ENCODE measurements at places on chromosomes 5 and 9.

GRCh38 chr9:128009639-128010038 lies 28.9 kb upstream of the EEIG1 start:
- DNase-seq = no peak

DNA sequence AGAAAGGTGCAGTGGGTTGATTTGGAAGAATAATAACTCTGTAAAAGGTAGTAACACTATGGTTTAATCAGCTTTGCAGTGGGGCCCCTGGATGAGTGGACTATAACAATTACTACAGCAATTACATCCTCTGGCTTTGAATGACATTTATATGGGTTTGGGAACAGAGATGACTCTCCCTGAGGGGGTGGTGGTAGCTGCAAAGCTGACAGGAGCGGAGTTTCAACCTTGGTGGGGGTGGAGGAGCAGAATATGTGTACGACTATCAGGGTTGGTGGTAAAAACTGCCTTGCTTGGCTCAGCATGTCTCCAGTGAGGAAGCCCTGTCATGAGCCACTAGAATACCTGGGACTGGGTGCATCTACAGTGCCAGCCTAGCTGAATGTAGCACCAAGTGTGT lies 28.3 kb upstream of the NR3C1 start:
- DNase-seq = peak; percentile 42

DNA sequence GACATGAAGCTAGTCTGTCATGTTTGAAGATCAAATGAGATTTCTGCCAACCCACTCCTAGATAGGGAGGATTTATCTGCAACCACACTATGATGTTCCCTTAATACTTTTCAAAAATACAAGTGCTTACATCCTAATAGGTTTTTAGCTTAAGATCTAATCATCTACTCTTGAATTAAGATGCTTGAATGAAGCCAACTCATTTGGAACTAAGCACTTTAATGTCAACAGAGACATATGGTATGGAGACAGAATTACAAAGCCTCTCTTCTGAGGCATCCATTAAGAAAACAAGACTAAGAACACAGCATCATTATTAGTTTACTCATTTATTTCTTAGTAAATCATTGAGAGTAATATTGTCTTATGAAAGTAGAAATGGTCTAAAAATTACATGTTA lies 139.3 kb upstream of the NFIB start:
- DNase-seq = no peak

DNA sequence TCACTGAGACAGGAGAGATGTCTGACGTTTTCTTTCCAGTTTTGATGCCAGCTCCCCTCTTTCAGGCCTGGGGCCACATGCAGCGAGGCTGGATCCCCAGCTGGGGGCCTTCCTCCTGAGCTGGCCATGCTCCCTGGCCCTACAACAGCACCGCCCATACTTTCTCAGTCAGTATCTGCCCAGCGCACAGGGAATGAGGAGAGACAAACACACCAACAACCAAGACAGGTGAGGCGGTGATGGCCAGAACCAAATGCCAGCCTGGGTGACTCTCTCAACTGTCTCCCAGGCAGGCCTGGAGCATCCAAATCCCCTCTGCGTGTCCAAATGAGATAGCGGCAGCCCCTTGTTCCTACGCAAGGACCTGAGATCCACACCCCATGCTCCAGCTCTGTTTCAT lies 109.6 kb downstream of the ROR2 start:
- no peak for DNase-seq

- no peak for DNase-seq
Measured at GRCh38 chr9:125302241-125302640, 40.6 kb downstream of the GAPVD1 start.

DNA sequence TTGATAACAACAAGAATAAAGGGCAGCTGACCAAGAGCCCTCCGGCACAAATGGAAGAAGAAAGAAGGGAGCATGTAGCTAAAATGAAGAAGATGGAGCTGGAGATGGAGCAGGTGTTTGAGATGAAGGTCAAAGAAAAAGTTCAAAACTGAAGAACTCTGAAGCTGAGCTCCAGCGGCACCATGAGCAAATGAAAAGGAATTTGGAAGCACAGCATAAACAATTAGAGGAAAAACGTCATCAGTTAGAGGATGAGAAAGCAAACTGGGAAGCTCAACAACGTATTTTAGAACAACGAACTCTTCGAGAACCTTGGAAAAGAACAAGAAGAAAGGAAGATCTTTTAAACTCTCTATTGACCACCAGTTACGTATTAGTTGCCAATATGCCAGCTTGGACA lies 100.9 kb downstream of the GABBR2 start:
- no peak for DNase-seq

GRCh38 chr9:106862821-106863720 lies at the start of gene ZNF462:
Gene ZNF462, plus strand, starts transcription at chr9:106863166. Its CDS starts 60,218 bp downstream, at chr9:106923384.
- DNase-seq = no peak
